ENCODE measurements at places on chromosomes 12 and 14.
A peak's percentile ranks its signal among the peaks of the same experiment; 100 is the strongest.

DNA sequence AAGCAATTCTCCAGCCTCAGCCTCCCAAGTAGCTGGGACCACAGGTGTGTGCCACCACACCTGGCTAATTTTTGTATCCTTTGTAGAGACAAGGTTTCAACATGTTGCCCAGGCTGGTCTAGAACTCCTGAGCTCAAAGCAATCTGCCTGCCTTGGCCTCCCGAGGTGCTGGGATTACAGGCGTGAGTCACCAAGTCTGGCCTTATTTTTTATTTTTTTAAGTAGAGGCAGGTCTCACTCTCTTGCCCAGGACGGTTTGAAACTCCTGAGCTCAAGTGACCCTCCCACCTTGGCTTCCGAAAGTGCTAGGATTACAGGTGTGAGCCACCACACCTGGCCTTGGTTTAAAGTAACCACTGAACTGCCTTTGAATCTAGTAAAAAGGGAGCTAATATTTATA is 56.8 kb downstream of the SPPL3 start:
- DNase-seq = no peak

DNA sequence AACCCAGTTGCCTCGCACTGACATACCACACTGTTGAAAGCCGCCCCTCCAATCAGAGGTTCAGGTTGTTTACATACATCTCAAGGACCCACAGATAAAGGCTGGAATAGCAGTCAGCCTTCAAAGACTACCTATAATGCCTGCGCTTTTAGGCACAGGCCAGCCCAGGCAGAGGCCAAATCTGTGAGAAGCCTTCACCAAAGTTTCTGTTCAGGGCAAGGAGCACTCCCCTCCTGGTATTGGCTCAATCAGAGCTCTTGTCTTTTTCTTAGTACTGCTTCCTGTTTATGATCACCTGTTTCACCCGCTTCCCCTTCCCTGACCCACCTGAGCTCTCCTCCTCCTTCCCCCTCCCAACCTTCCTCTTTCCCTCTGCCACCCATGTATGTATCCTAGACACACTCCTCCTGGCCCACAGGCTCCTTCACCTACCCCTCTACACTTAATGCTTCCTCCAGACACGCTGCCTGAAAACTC is 34.8 kb downstream of the DUSP16 start:
- no peak for DNase-seq

- DNase-seq = no peak
Observed at GRCh38 chr12:26226122-26226521, 30.7 kb downstream of the SSPN start.

DNA sequence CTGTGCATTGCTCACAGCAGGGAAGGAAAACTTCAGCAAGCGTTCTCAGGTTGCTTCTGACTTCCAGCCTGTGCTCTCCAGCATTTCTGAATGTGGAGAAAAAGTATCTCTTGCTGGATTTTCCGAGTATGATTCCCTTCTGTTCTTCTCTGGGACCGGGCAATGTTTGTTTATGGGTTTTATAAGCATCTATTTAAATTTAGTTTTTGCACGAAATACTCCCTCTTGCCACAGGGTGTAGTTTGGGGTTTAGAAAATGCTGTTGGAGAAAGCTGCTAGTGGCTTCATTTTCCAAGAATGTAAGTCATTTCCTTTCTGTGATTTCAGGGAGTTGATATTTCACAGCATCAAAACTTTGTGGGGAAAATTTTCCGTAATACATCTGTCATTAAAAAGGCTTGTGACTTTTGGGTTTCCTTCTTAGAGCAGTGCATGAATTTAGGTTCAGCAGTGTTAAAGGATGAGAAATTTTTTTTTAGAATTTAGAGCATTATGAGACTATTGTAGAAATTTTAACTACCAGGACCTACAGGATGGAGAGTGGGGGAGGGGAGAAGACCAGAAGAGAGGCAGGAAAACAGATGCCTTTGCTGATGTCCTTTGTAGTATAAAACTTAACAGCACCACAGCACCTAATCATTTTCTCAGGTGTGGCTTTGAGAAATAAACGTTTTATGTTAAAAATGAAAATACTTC is 1.5 kb downstream of the FRMD6 start:
- DNase-seq = no peak

DNA sequence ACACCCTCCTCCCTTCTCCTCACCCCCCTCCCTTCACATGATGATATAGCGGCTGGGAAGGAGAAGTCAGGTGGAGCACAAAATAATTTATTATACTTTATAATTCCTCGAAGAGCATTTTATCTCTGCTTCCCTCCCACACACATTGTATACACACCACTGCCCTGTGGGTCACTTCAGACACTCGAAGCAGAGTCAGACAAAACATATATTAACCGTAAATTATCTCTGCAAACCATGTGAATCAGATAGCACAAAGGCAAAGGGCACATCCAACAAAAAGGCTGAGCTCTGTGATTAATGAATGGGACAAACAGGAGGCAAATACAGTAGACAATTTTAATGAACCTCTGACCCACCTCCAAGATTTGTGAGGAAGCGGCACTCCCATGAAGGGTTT is 450.7 kb downstream of the GALC start:
- DNase-seq = no peak

GRCh38 chr12:15130541-15130940 is 90.7 kb downstream of the RERG start:
- no peak for DNase-seq

DNA sequence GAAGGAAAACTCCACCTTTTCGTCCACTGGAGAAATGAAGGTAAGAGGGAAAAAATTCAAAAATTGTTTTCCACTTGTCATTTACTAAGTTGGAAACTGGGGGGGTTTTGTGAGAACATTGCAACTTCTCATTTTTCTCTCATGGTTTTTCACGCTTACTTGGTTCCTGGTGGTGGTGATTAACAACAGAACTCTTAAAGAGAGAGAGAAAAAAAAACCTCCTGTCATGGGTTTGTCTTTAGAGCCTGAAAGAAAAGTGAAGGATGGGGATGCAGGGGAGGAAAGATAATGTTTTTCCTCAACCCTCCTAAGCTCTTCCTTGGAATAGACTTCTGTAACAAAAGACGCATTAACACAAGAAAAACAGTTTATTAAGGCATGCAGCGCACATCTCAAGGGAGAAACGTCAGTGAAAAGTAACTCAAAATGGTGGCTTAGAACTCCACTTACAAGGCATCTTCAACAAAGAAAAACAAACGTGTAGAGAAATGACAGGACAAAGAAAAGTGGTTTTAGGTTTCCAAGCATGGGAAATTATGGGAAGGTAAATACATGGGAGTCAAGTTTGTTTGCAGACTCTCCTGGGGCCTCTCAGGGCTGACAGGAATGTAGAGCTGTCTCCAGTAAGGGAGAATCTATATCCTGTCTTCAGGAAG is 81.9 kb upstream of the ATF7IP start:
- no peak for DNase-seq

DNA sequence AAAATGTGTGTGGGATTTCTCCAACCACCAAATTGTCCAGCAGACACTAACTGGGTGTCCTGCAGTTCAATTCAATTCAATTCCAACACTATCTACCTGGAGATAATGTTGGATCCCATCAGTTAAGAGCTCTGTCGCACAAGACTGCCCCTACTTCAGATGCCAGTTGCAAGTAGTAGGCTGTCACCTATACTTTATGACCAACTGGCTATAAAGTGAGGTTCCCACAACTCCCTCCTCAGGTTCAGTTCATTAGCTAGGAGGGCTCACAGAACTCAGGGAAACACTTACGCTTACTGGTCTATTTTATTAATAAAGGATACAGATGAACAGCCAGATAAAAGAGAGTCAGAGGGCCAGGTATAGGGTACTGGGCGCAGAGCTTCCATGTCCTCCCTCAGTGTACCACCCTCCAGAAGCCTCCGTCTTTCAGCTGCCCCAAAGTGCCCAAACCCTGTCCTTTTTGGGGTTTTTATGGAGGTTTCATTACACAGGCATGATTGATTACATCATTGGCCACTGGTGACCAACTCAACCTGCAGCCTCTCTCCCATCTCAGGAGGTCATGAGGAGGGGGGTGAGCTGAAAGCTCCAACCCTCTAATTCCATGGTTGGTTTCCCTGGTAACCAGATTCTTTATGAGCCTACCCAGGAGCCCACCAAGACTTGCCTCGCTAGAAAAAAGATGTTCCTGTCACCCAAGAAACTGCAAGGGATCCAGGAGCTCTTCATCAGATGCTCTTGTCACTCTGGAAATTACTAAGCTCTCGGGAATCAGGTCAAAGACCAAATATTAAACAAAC is 7.5 kb upstream of the SERPINA5 start:
- no peak for DNase-seq

- DNase-seq = no peak
Observed at GRCh38 chr12:123860377-123860776, 98.3 kb downstream of the DNAH10 start.

GRCh38 chr14:100788517-100788916 is 37.4 kb upstream of the MEG3 start:
- no peak for DNase-seq

GRCh38 chr14:74949859-74950573 is 5.4 kb downstream of the PGF start:
- no peak for DNase-seq

DNA sequence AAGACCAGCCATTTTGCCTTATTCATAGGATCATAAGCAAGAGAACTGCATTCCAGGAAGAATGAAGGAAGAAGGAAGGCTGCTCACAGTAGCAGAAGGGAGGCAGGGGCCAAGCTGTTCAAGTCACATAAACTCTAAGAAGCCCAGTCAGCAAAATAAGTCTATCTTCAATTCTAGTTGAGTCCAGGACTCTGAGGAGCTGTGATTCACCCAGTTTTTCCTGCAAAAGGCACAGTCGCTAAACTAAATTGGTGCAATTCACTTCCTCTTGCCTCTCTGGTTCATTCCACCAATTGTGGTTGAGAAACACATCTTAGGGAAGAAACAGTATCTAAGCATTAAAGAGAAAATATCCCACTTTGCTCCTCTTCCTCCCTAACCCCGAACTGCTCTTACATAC is 9.8 kb downstream of the ZNF641 start:
- no peak for DNase-seq

- peak; percentile 16 for DNase-seq
Observed at GRCh38 chr14:102654298-102654697, 61.8 kb downstream of the RCOR1 start.

- no peak for DNase-seq
Observed at GRCh38 chr12:97910559-97910958, 448.0 kb downstream of the RMST start.

- no peak for DNase-seq
Observed at GRCh38 chr14:61752626-61753025, 9.6 kb upstream of the SNAPC1 start.

DNA sequence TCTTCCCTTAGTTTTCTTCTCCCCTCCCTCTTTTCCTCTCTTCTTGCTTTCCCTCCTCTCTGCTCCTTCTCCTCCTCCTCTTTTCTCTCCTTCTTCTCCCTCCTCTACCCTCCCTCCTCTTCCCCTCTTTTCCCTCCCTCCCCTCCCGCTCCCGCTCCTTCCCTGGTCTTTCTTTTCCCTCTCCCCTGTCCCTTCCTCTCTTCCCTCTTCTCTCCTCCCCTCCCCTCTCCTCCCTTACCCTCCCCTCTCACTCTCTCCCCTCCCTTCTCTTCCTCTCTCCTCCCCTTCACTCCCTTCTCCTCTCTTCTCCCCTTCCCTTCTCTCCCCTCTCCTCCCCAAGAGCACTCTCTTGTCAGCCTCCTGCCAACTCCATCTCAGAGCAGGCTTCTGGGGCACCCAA is 17.4 kb upstream of the FBXO21 start:
- DNase-seq = no peak

GRCh38 chr12:12487490-12487889 is 75.2 kb downstream of the DUSP16 start:
- no peak for DNase-seq

DNA sequence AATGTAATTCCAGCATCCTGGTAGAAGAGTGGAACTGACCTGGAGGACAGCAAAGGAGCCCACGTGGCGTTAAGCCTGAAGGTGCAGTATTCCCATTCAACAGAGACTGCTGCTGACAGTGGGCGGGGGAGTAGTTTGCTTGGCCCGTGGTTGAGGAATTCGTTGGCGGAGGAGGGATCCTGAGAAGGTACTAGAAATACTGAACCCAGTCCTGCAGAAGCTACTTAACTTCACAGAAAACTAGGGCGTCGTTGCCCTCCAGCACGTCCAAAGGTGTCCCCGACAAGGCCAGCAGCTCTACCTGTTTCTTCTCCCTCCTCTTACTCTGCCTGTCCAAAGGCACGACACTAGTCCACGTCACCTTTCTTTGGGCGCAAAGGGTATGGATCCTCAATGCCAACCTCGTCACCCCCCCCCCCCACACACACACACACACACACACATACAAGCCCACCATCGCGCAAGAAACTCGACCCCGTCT is 303 bp downstream of the PUS7L start:
- DNase-seq = no peak

Measured in activated naive CD4-positive, alpha-beta T cell treated with anti-CD3 and anti-CD28 coated beads, Interleukin-2, amount 50 U/mL, for 16 hours (primary cell).